Mesenteric fat pad (tissue), 1 donor: ENCODE measurements at places on chromosomes 16 and 17.

- DNase-seq = no peak
These were observed 100.2 kb downstream of the CMIP start for GRCh38 chr16:81544700-81545271.

DNA sequence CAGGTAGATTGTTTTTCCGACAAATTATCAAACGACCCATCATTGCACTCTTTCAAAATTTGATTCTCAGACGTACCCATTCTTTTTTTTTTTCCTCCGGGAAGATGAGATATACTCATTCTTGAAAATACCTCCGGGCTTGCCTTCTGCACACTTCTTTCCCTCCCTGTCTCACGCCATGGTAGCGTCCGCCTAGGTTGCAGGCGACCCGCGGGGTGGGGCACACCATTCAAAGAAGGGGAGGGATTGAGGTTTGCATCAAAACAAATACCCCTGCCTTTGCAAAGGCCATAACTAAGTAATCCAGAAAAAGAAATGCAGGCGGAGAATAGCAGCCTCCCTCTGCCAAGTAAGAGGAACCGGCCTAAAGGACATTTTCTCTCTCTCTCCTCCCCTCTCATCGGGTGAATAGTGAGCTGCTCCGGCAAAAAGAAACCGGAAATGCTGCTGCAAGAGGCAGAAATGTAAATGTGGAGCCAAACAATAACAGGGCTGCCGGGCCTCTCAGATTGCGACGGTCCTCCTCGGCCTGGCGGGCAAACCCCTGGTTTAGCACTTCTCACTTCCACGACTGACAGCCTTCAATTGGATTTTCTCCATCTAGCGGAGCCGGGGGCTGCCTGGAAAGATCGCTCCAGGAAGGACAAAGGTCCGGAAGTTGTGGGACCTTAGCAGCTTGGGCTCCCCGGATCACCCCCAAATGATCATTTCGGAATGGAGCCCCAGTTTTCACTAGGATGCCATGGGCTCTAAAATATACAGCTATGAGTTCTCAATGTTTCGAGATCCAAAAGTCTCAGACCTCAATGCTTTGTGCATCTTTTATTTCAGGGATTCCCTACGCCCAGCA, 843 bp downstream of the TP53 start:
- no peak for DNase-seq

GRCh38 chr17:47205419-47205963, 3.7 kb upstream of the MYL4 start:
- no peak for DNase-seq

GRCh38 chr16:77660311-77660710, 62.0 kb upstream of the NUDT7 start:
- no peak for DNase-seq

- no peak for DNase-seq
These were observed 7.6 kb downstream of the ITGA2B start for GRCh38 chr17:44381810-44382305.

GRCh38 chr16:48958681-48959080, 323.0 kb downstream of the CBLN1 start:
- DNase-seq = no peak

- no peak for DNase-seq
These were observed 9.3 kb downstream of the PGAP3 start for GRCh38 chr17:39678340-39679116.

DNA sequence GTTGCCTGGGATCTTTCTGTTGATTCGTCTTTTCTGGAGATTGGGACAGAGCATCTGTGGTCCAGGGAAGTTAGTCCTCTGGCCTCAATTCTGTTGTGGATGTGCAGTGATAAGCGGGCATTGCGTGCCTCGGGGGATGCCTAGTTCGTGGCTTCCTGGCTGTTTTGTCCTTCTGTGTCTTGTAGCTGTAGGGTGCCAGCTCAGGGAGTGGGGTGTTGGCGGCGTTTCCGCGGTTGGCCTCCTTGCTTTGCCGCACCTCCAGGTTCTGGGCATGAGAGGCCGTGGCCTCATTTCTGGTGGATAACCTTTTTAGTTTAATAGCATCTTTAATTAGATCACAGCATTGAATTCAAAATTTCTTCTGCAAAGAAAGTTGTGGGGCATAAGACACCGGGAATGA, 1.4 kb upstream of the JPT2 start:
- no peak for DNase-seq

DNA sequence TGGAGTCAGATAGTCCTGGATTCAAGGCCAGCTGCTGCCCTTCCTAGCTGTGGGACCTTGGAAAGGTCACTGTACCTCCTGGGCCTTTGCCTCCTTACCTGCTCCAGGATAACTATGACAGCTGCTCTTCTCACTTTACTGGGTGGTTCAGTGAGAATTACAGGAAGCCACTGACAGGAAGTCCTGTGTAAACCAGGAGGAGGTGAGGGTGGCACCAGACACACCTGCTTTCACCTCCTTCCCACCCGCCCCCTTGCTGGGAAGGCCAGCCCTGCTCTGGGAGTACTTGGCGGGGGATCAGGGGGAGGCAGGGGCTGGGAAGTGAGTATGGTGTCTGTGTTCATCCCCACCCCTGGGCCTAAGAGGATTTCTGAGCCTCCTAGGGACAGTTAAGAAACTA, 42.6 kb downstream of the CPNE2 start:
- no peak for DNase-seq

- no peak for DNase-seq
These were observed 43.1 kb downstream of the ANKFY1 start for GRCh38 chr17:4220655-4221054.

- no peak for DNase-seq
These were observed 74.1 kb downstream of the MPRIP start for GRCh38 chr17:17116406-17116805.

DNA sequence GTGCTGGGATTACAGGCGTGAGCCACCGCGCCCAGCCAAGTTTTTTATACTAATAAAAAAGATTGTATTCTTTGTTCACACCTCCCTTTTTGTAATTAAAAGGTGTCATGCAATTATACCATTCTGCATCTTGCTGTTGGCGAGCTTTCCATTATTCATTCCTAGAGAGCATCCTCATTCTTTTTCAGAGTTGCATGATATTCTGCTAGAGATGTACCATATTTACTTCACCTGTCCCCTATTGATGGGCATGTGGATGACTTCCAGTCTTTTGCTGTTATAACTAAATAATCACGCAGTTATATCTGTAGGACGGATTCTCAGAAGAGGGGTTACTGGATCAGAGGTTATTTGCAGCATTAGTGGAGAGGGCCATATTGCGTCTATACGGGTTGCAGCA, 17.0 kb downstream of the SGSM2 start:
- no peak for DNase-seq

- no peak for DNase-seq
These were observed 131.9 kb upstream of the ZFHX3 start for GRCh38 chr16:73179705-73180331.

DNA sequence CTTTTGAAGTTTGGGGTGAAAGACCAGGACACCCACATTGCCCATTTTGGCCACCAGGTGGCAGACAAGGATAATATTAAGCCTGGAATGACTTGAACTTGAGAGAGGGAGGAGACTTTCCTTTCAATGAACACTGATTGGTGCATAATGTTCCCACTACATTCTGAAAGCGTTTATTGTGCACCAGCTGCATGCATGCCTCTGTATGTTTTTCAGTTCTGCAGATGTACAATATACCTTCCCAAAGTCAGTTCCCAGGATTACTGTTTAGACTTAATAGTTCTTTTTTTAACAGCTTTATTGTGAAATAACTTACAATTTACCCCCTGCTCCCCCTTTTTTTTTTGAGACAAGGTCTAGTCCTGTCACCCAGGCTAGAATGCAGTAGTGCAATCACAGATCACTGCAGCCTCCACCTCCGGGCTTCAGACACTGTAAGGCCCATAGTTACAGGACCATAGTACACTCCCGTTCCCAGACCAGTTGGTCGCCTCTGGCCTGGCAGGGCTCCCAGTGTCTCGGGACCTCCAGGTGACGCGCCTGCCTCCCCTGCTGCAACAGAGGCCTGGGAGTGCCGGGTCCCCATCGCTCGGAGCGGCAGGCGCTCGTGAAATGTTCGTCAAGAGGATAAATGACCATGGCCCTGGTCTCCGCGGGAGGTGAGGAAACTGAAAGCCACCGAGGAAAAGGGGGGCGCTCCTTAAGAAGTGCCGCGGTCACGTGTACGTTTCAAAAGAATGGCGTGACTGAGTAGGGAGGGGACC, 12.2 kb downstream of the CES2 start:
- no peak for DNase-seq

DNA sequence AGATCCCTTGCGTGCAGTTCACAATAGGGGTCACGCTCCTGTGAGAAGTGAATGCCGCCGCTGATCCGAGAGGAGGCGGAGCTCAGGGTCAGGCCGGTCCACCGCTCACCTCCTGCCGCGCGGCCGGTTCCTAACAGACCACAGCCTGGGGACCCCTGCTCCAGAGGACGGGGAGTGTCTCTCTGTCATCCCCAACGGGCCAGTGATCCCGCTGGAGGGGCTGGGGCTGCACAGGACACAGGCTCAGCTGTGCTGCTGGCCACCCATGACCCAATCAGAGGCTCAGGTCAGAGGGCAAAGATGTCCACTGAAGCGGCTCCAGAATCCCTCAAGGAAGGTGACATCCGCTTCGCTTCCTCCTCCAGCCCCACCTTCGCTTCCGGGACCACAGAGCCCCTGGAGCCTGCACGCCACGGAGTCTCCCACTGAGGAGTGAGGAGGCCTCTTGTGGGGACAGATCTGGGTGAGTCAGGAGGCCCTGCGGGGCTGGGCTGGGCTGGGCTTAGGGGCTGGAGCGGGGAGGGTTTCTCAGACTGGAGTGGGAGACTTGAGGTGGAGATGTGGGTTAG, 115.4 kb downstream of the METRNL start:
- DNase-seq = no peak
